ENCODE measurements at places on chromosomes 2 and 18.

GRCh38 chr18:55522011-55522410, 66.0 kb downstream of the TCF4 start:
- no peak for ATAC-seq

DNA sequence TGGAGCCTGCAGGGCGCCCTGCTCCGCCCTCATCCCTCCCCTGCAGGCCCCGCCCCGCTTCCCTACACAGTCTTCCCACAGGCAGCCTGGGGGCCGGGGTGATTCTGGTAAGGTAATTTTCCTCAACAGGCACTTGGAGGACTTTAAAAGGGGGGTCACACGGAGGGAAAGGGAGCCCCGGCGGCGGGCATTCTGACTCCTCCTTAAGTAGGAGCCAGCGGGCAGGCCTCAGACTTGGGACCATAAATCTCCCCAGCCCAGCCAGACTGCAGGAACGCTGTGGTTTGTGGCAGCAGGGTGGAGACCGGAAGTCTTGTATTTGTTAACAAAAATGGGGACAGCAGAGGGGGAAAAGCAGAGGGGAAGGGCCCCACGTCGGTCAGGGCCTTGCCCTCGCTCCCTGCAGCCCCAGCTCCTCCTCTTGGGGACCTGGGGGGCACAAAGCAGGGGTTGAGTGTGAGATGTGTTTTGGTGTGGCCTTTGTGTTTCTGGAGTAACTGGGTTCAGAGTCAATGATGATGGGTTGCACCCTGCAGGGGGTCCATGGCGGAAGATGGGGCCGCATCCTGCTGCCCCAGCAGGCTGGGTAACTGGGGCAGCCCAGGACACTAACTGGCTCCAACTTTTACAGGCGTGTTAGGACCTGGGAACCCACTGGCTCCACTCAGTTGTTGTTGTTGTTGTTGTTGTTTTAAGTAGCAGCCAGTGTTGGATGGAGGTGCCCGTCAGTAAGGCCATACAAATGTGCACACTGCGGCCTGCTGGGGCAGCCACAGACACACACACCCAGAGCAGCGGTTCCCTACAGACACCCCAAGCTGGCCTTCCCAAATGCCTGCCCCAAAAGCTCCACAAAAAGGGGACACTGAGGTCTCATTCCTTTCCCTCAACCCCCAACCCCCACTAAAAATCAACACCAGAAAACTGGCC, 27.7 kb downstream of the SMAD7 start:
- peak; percentile 80 for ATAC-seq

DNA sequence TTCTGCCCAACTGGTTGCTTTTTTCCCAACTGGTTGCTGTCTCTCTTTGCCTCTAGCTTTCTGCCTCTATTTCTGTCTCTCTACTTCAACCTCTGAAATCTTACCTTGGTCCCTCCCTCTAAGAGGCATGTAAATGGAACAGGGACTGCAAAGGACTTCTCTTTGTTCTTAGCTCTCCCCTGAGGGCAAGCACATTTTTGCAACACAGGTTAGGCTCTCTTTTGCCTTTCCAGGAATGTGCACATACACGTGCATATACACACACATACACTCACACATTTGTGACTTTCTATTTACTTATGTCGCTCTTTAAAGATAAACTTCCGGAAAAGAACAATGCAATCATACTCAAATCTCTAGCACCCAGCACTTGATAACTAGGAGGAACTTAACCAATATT, 262.6 kb upstream of the DDX18 start:
- no peak for ATAC-seq

GRCh38 chr2:73832930-73833329, 4.2 kb downstream of the STAMBP start:
- ATAC-seq, result peak; percentile 9

- ATAC-seq, result no peak
Measured at GRCh38 chr2:129113776-129114175, 795.1 kb upstream of the HS6ST1 start.

DNA sequence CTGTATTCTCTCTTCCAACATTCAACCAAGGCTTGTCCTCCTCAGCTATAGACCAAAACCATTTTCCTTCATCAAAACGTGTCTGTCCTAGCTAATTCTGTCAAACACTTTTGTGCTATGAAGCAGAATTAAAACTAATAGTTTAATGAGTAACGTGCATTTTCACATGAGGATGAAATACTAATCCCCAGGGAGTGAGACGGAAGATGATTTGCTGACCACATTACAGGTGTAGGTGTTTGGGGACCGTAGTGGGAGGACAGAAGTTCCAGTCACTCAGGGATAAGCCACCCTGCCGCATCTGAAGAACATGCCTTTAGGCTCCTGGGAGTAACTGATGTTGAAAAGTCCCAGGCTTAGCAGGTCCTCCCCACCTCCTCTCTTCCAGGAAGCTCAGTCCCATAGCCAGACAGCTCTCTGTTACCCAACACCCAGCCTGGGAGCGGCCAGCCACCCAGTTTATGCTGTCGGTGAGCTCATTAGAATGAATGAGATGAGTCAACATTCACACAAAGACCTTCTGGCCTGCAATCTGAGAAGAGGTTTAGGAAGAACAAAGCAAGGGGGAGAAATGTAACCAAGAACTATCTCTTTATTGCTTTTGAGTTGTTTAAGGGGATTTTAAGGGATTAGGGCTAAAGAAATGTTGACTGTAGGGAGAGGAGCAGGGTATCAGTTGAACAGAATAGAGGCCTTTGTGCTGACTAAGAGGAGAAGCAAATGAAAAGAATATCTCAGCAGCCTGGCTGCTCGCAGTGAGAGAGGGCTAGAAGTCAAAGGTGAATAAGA, 122.5 kb downstream of the FOXI3 start:
- no peak for ATAC-seq
